ENCODE measurements at places on chromosomes 3 and 15.

- no peak for DNase-seq
Observed at GRCh38 chr15:31381801-31382712, 55.4 kb downstream of the KLF13 start.

DNA sequence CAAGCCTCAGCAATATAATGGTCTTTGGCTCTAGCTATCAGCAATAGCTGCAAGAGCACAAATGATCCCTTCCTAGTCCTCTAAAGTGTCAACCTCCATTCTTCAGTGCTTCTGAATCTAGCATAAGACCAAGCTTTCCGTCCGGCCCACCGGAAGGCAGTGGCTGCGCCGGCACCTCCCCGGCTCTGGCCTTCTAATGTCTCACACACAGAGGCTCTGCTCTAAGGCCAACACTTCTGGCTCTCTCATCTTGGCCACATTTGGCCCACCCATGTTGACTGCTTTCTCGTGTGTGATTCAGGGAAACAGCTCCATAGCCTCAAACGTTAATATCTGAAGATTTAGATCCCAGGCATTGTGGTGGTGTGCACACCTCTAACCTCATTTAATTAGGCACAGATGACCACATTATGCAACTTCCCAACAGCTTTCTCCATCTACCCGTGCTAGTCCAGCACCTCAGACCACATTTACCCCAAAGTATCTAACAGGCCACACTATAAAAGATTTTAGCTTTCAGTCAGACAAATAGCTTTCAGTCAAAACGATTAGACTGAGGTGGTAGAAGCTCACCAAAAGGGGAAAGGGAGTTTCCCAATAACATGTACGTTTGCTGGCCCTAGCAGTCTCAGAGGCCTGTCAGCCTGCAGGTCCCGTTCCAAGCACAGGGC, 19.3 kb downstream of the SLC51A start:
- no peak for DNase-seq

- DNase-seq: no peak
Observed at GRCh38 chr15:54941417-54941816, 255.3 kb downstream of the RSL24D1 start.

- DNase-seq: no peak
Observed at GRCh38 chr3:59899061-59899460, 849.2 kb upstream of the CFAP20DC start.

GRCh38 chr15:63517202-63517601, 12.8 kb downstream of the USP3 start:
- DNase-seq: no peak

DNA sequence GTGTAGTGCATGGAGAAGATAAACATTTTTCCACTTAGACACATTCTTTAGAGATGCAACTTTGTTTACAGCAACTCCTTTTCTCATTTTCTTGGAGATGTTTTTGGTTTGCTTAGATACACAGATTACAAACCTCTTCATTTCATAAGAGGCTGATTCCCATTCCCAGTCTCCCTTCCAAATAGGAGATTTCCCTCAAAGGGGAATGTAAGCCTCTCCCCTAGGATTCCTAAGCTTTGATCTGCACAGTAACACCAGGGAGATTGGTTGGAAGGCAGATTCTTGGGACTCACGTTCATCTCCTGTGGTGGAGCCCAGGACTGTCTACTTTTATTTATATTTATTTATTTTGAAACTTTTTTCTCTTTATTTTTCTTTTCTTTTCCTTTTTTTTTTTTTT, 63.2 kb downstream of the MCTP2 start:
- DNase-seq: no peak

- DNase-seq: no peak
Observed at GRCh38 chr3:152331018-152331541, 62.4 kb downstream of the MBNL1 start.

DNA sequence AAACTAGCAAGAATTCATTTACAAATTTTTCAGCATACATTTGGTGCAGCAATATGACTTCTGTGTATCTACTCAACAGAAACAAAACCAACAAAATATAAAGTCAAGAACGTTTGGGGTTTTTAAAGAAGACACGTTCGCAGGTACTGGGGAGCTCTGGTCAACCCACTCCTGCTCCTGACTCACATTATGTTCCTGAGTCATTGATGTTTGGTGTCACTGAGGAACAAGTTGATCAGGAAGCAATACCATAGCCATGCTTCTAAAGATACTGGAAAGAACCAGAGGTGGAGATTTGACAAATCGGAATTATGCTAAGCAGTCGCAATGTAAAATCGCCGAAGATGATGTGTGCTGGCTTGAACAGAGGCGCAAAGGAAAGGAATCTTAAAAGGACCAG, 22.0 kb downstream of the SLC4A7 start:
- DNase-seq: no peak

- no peak for DNase-seq
Observed at GRCh38 chr3:27213450-27213849, 155.7 kb downstream of the NEK10 start.

GRCh38 chr3:121871430-121871829, 22.8 kb upstream of the SLC15A2 start:
- no peak for DNase-seq
